Lower lobe of right lung (tissue), 2 donors: ENCODE measurements at places on chromosomes 12 and 14. TPM values are rescaled to one million over a fixed set of nuclear protein-coding genes. Genes with fewer than 3 reads are reported as not detected.
A peak's percentile ranks its signal among the peaks of the same experiment; 100 is the strongest.

The RIMBP2 gene
- total RNA-seq = 0.27 TPM

- no peak overlapping the region for H3K4me3 ChIP-seq
- H3K4me1 ChIP-seq = peaks cover 74% of the 10 kb centered on the region
Observed at GRCh38 chr12:104672501-104673265, 215.9 kb downstream of the CHST11 start.

The RNF212B gene
- not detected for total RNA-seq

DNA sequence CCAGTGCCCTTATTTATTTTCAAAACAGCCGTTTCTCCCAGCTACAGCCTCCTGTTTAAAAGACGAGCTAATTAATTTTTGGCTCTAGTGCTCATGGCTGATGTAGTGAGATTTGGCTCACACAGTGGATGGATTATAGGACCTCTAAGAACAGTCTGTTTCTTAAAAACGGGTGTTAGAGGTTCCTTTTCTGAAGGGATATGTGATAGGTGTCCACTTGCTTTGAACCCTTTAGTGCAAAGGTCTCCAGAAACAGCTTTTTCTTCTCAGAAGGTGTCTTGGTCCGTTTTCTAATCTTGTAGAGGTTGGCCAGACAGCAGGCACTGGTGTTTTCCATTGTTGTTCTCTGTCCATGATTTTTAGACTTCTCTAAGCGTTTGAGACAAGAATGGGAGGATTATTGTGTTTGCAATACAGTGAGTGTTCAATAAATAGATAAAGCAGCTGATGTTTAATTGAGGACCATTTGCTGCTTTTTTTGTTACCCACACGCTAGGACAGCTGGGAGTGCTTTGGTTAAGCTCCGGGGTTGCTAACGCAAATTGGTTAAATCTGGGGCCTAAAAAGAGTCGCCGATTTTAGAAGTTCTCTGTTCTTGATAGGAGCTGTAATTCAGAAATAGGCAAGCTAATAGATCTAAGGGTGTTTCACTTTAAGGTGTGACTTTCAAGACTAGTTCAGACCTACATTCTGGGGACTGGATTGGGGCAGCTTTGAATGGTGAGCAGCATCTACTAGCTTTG lies 1.0 kb downstream of the BORCS5 start:
- H3K4me3 ChIP-seq = peak overlapping the region; percentile 90
- peak overlapping the region; percentile 99 for H3K27ac ChIP-seq
- no peak for DNase-seq
- H3K27me3 ChIP-seq = no peaks in the 10 kb centered on the region
